ENCODE measurements at places on chromosomes 3 and 15.

DNA sequence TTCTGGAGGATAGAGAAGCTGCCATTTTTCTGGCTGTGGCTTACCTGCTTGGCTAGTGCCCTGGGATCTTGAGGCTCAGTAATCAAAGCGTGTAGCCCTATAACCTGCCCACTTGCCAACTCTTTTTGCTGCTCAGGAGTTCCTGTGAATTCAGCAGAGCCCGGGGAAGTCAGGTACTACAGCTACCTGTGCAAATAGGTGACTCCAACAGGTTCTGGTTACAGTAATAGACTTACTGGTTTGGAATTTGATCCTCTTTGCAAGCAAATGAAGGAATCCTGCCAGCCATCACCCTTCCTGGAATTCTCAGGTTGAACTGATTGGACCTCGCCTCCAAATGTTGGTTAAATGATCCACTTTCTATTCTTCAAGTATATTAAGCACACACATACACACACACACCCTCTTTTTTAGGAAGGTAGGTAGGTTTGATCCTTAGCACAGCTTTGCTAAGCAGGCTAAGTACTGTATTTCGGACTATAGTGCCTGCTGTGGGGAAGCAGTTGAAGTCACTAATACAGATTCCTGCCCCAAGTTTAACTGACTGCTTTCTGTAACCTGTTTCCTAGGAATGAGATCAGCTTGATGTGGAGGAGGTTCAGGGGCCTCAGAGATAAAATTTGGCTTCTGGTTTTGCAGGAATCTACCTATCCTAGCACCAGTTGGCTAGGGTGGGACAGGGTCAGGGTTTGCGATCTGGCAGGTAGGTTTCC is 2.3 kb downstream of the PPCDC start:
- no peak for DNase-seq

DNA sequence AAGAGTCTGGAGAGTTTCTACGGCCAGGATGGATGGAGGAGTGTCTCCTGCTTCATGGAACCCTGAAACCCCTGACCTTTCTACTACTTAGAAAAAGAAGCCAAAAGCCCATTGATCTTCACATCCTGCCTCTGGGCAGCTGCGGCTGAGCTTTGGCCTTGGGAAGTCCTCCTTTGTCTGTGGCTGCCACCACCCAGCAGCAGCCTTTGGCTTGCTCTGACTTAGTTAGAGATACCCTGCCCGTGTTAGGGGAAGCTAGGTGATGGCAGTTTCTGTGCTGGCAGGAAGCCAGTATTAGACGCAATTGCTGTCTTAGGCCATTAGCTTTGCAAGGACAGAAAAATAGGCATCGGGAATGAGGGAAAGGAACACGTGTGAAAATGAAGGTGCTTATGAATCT is 18.8 kb downstream of the APH1B start:
- no peak for DNase-seq

- no peak for DNase-seq
Measured at GRCh38 chr3:25633919-25634318, 30.8 kb downstream of the TOP2B start.

- DNase-seq: peak; percentile 71
Measured at GRCh38 chr3:50161320-50161719, 6.2 kb downstream of the SEMA3F start.

GRCh38 chr3:162799910-162800309 is 1303.3 kb downstream of the OTOL1 start:
- no peak for DNase-seq

Measured in MCF 10A (cell line).